ENCODE measurements at places on chromosomes 16 and 17.

DNA sequence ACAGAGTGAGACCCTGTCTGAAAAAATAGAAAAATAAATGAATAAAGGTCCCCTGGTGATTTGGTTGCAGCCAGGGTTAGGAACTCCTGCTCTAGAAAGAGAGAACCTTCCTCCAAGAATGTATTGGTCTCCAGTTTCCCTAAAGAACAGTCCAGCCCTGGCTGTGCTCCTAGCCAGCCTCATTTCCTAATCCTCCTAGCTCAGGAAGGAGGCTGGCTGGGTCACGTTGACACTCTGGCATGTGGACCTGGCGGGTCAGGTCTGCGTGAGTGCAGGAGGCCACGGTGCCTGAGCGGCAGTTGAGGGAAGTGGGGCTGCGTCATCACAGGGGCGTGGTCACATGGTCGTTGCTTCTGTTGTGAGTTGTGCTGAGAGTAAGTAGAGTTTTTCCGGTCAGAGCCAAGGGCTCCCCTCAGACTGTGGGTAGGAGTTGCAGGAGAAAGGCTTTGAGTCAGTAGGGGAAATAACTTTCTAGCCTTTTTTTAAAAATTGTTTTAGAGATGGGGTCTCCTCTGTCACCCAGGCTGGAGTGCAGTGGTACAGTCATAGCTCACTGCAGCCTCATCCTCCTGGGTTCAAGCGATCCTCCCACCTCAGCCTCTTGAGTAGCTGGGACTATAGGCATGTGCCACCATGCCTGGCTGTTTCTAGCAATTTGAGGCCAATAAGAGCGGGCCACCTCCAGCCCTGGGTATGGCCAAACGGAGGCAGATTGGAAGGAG is 194.0 kb upstream of the CIBAR2 start:
- peak; percentile 88 for DNase-seq

GRCh38 chr16:50289950-50290764 is 23.8 kb downstream of the ADCY7 start:
- DNase-seq = no peak

- DNase-seq = no peak
These were observed 7.4 kb downstream of the HGS start for GRCh38 chr17:81691196-81691595.

GRCh38 chr17:81868674-81869220 is 2.4 kb downstream of the ARHGDIA start:
- DNase-seq = no peak

DNA sequence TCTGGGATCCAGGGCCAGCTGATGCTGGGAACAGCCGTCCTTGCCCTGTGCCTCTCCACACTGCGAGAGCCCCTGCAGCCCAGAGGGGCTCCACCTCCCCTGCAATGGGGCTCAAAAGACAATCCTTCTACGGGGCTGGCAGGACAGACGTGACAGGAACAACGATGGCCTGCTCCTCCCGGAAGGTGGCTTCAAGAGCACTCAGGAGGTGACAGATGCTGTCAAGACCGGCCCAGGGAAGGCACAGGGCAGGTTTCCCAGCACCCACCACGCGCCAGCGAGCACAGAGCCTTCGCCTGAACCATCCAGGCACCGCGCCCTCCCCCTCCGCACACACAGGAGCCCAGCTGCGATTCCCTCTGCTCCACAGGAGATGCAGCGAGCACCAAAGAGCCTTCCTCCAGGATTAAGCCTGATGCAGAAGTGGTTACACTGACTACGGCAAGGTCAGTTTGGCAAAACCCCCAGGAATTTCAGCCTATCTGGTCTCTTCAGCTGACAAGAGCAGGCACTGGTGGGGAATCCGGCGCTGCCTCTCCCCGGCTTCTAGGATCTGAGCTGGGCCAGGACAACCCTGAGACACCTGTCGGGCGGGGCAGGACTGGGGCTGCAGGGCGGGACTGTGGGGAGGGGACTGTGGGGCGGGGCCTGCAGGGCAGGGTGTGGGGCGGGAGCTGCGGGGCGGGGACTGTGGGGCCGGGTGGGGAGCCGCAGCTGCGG is 103.4 kb downstream of the ZNF778 start:
- DNase-seq = no peak

All from T-helper 2 cell treated with Interferon-gamma antibody and Interleukin-4, amounts not matched to agents 5 μg/mL and 100 μg/mL, for 36 hours (primary cell).